ENCODE measurements at places on chromosomes 7 and 10.
A peak's percentile ranks its signal among the peaks of the same experiment; 100 is the strongest.

DNA sequence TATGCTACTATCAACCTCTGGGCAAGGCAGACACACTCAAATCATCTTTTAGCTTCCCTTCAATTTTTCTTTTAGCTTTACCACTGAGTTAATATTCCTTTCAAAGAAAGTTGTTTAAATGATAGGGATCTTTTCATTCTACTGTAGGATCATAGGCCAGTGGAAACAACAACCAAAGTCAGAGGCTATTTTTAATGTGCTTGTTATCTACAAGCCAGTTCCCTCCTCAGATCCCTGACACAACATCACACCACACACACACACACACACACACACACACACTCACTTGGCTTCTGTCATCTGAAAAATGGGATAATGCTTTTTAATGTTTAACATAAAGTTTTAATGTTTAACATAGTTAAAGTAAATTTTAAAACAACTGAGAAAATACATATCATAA lies 106.7 kb upstream of the CAV2 start:
- no peak overlapping the region for H3K27ac ChIP-seq
- H3K36me3 ChIP-seq = no peaks in the 10 kb centered on the region
- no peak for DNase-seq
- no peak overlapping the region for H3K4me3 ChIP-seq
- no peaks in the 10 kb centered on the region for H3K4me1 ChIP-seq
- H3K27me3 ChIP-seq = peaks cover 6% of the 10 kb centered on the region

GRCh38 chr10:79054203-79055099 lies 14.3 kb upstream of the ZMIZ1 start:
- H3K4me1 ChIP-seq = peaks cover 10% of the 10 kb centered on the region
- no peaks in the 10 kb centered on the region for H3K36me3 ChIP-seq
- DNase-seq = no peak
- H3K27me3 ChIP-seq = no peaks in the 10 kb centered on the region
- no peak overlapping the region for H3K4me3 ChIP-seq

- peak overlapping the region; percentile 26 for H3K27ac ChIP-seq
- no peaks in the 10 kb centered on the region for H3K27me3 ChIP-seq
Measured at GRCh38 chr10:72340510-72341261, 14.0 kb downstream of the DNAJB12 start.

DNA sequence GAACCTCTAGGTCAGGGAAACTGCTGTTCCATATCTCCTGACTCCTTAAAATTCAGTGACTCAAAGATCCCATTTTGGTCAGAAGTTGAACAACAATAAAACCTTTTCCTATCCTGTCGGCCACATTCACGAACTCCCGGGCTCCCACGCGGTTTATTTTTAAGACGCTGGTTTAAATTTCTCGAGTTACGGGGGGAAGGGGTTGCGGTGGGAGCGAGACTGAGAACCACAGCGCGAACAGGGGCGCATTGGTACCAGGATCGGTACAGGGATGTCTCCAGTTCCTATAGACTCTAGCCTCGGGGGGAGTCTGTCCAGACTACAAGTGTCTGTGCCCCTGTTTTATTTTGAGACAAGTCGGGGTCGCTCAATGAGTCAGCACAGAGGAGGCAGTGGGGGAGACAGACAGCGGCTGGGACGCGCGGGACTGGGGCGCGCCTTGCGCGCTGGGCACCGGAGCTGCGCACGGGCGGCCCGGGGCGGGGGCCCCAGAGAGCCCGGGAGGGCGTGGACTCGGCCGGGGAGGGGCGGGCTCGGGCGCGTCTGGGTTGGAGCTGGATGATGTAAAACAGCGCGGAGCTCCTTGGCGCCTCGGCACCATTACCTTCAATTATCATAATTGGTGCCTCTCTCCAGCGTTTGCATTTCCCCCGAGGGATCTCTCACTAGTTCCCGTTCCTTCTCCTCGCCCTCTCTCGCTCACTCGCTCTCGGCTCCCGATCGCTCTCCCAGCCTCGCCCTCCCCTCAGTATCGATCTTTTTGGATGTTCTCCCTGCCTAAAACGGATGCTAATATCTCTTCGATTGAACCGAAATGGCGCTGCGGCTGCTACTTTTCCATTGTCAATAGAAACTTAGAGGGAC lies 8.7 kb upstream of the BAMBI start:
- peak; percentile 47 for DNase-seq
- peaks cover 9% of the 10 kb centered on the region for H3K4me1 ChIP-seq
- peak overlapping the region; percentile 78 for H3K4me3 ChIP-seq
- H3K27me3 ChIP-seq = peaks cover 57% of the 10 kb centered on the region
- no peaks in the 10 kb centered on the region for H3K36me3 ChIP-seq

- H3K36me3 ChIP-seq = no peaks in the 10 kb centered on the region
- H3K4me1 ChIP-seq = no peaks in the 10 kb centered on the region
Measured at GRCh38 chr10:125041856-125042506, 100.1 kb downstream of the ZRANB1 start.

DNA sequence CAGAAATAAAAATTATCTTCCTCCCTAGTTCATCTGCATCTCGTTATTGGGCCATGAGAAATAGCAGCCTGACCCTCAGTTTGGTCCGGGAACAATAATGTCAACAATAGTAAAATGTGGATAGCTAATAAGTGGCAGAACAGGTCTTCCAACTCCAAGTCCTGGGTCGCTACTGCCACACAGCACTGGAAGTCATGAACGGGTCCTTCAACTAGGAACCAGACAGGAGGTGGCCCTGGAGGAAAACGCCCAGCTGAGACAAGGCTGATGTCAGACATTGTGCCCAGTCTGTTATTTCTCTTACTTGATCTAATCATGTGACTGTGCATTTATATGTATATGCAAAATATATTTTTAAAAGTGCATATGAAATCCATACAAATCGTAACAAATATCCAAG lies 51.8 kb downstream of the PYROXD2 start:
- H3K36me3 ChIP-seq = no peaks in the 10 kb centered on the region
- DNase-seq = no peak
- H3K4me1 ChIP-seq = peaks cover 6% of the 10 kb centered on the region
- H3K27me3 ChIP-seq = peaks cover 4% of the 10 kb centered on the region
- no peak overlapping the region for H3K4me3 ChIP-seq

- H3K27ac ChIP-seq = peak overlapping the region; percentile 88
- no peak for DNase-seq
- no peaks in the 10 kb centered on the region for H3K27me3 ChIP-seq
- H3K4me3 ChIP-seq = peak overlapping the region; percentile 93
Measured at GRCh38 chr10:59904426-59905065, 1.8 kb downstream of the CCDC6 start.

- no peaks in the 10 kb centered on the region for H3K36me3 ChIP-seq
- H3K27ac ChIP-seq = no peak overlapping the region
- no peaks in the 10 kb centered on the region for H3K4me1 ChIP-seq
- no peak overlapping the region for H3K4me3 ChIP-seq
- H3K27me3 ChIP-seq = peaks cover 5% of the 10 kb centered on the region
- no peak for DNase-seq
Measured at GRCh38 chr7:104341546-104341945, 13.1 kb downstream of the LHFPL3 start.

DNA sequence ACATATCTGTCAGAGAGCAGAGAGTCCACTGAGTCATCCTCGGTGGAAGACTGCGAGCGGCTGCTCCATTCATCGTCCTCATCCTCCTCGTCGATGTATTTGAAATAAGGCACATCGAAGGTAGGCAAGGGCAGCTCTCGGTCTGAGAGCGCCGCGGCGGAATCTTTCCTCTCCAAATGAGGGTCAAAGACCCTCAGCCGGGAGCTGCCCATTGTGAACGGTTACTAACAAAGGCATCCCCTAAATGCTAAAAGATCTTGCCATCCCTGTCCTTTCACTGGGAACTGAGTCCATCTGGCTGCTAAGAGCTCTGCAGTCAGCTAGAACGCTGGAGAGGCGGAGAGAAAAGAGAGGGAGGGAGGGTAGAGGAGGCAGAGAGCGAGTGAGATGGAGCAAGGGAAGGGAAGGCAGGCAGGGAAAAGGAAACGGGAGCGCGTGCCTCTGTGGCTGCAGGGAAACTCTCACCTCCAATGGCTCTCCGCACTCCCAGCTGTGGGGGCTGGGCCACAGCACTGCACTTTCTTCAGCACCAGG lies 163.4 kb downstream of the RAPGEF5 start:
- H3K27ac ChIP-seq = no peak overlapping the region
- no peak overlapping the region for H3K4me3 ChIP-seq
- H3K36me3 ChIP-seq = no peaks in the 10 kb centered on the region
- no peak for DNase-seq
- no peaks in the 10 kb centered on the region for H3K4me1 ChIP-seq

- H3K27ac ChIP-seq = no peak overlapping the region
- no peaks in the 10 kb centered on the region for H3K36me3 ChIP-seq
- H3K4me3 ChIP-seq = no peak overlapping the region
- DNase-seq = no peak
Measured at GRCh38 chr10:33454554-33454953, 120.1 kb upstream of the NRP1 start.

DNA sequence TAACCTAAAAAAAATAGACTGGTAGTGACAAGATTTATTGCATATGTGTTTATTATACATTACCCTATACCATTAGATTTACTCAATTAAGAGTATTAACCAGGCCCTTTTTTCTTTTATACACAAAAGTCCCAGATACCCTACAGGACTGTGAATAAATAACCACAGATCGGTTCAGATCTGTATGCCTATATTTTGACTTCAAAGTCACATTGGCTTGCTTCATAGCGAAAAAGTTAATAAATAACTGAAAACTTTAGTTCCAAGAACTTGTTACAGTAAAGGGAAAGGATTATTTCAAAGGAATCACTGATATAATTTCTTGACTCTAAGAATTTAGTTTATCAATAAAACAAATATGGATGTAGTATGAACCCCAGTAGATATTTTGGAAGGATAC lies 41.8 kb upstream of the FMC1 start:
- no peak overlapping the region for H3K27ac ChIP-seq
- no peaks in the 10 kb centered on the region for H3K4me1 ChIP-seq
- H3K36me3 ChIP-seq = peaks cover 2% of the 10 kb centered on the region
- no peak overlapping the region for H3K4me3 ChIP-seq

Data from T-helper 2 cell treated with Interferon-gamma antibody and Interleukin-4, amounts not matched to agents 5 μg/mL and 100 μg/mL, for 36 hours (primary cell).